ENCODE measurements at places on chromosomes 1 and 21.

GRCh38 chr1:235898126-235898525 is 31.4 kb upstream of the LYST start:
- DNase-seq, result no peak

DNA sequence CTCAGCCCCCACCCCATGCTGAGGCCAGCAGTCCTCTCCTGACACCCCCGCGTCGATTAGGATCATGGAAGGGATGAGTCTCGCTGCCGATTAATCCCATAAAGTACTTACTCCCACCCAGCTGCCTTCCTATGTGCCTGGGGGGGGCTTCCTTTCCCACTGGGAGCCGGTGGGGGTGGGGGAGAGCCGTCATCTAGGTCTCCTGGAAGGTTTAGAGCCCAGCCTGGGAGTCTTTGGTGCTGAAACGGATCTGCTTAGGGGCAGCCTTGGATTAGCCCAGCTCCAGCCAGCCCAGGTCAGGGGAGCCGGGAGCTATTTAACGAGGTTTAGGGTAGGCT is 9.8 kb downstream of the SAMD11 start:
- no peak for DNase-seq

DNA sequence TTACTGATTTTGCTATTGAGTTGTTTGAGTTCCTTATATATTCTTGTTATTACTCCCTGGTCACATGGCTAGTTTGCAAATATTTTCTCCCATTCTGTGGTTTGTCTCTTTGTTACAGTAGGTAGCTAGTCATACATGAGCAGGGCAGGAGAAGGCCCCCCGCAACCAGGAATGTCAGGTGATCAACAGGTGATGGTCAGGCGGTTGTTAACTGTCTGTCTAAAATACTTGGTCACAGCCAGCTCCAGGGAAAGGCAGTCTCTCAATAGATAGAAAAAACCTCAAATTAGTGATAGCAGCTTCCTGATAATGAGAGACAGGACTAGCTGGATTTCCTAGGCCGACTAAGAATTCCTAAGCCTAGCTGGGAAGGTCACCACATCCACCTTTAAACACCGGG is 217.9 kb downstream of the RHOU start:
- DNase-seq, result no peak

DNA sequence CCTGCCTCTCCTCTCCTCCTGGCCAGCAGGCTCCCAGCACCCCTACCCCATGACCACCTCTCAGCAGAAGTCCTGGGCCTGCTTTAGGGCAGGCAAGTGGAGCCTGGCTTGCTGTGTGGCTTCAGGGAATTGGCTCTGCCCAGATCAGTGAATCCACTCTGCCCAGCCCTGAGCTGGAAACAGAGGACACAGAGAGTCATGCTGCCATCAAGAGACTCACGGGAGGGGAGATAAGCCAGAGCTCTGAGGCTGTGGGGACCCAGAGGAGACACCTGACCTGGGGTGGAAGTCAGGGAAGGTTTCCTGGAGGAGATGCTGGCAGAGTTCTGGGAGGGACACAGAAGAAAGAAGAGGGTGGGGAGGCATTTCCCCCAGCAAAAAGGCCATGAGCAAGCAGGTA is 54.2 kb downstream of the GLIS1 start:
- DNase-seq, result no peak

- DNase-seq, result peak; percentile 78
Observed at GRCh38 chr21:32520875-32521735, 64.2 kb downstream of the TCP10L start.

GRCh38 chr1:68459796-68460195 is 10.0 kb upstream of the RPE65 start:
- no peak for DNase-seq

DNA sequence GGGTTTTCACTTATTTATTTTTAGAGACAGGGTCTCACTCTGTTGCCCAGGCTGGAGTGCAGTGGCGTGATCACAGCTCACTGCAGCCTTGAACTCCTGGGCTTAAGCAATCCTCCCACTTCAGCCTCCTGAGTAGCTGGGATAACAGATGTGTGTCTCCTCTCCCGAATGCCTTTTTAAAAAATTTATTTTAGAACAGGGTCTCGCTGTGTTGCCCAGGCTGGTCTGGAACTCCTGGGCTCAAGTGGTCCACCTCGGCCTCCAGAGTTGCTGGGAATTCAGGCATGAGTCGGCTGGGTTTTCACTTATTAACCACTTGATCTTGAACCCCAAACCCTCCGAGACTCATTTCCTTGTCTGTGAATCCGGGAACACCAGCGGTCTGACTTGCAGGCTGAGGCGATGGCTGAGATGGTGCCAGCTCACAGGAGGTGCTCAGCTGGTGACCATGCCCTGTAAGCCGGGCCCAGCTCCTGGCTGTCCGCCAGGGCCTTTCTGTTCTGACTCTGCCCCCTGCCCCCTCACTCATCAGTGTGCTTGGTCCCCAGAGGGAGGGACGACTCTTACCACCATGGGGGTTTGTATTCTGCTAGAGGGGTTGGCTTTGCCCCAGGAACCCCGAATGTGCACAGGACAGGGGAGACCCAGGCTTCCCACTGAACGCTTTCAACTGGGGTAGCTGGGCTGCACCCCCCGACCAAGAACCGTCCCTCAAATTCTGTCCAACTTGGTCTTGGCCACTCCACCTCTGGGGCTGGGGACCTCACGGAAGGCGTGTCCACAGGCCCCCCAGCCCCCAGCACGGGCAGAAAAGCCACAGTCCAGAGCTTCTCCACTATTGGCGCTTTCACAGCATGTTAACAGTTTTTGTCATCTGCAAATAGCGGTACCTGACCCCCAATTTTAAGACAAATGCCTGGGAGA is 22.5 kb downstream of the MMEL1 start:
- no peak for DNase-seq

- DNase-seq, result peak; percentile 45
Observed at GRCh38 chr1:160544647-160545046, 21.6 kb upstream of the SLAMF6 start.

DNA sequence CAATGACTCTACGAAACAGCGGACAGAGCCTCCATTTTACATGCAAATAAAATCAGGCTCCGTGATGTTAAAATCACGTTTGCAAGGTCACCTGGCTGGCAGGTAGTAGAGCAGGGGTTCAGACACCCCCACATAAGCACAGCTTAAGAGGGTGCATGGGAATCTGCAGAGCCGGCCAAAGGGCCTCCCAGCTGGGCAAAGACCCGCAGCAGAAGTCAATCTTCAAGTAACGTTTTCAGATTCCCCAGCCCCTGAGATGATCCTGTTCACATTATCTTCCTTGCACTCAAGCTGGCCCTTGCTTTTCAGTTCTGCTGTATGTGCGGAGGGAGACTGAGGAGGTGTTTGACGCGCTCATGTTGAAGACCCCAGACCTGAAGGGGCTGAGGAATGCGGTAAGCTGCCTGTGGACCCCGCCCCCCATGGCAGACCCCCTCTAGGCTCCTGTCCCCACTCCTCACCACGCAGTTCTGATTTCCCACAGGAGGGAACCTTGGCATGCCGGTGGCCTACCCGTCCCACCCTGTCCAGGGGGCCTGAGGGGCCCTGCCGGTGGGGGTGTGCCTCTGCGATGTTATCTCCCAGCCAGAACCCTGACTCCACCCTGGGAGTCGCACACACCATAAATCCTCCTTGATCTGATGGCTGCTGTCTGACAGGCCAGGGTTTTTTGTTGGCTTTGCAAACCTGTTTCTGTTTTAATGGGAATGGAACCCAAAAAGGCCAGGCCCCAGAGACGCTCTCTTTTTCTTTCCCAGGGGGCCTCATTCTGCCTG is 28.2 kb downstream of the GRHL3 start:
- no peak for DNase-seq

- no peak for DNase-seq
Observed at GRCh38 chr1:193118803-193119730, 2.8 kb upstream of the CDC73 start.

- peak; percentile 88 for DNase-seq
Observed at GRCh38 chr1:64515427-64515826, 45.5 kb downstream of the CACHD1 start.

- DNase-seq, result peak; percentile 19
Observed at GRCh38 chr1:229431284-229432115, 2.4 kb downstream of the ACTA1 start.

GRCh38 chr1:183432548-183432875 is 14.3 kb upstream of the NMNAT2 start:
- DNase-seq, result no peak

GRCh38 chr1:4637616-4638344 is 16.6 kb upstream of the AJAP1 start:
- DNase-seq, result no peak

- peak; percentile 34 for DNase-seq
Observed at GRCh38 chr1:168179438-168180147, 831 bp downstream of the TIPRL start.

GRCh38 chr1:98516306-98516705 is 145.2 kb upstream of the SNX7 start:
- DNase-seq, result no peak

- no peak for DNase-seq
Observed at GRCh38 chr1:212379366-212379765, 35.3 kb downstream of the PACC1 start.

- DNase-seq, result no peak
Observed at GRCh38 chr21:25626757-25627156, 12.3 kb upstream of the JAM2 start.

DNA sequence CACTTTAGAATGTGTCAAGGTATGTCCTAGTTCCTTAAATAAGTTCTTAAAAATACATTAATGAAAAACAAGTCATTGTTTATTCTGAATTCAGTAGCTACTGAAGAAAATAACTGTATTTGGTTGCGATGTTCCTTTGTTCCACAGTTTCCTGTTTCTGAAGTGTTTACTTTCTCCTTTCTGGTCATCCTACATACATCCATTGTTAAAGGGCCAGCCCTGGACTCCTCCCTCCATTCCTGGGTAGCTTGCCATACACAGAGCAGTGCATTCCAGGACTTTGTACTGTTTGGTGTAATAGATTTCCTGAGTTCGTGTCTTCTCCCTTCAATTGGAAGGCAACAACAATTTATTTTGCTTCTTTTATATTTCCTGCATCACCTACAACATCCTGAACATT is 845.4 kb upstream of the CXADR start:
- no peak for DNase-seq

DNA sequence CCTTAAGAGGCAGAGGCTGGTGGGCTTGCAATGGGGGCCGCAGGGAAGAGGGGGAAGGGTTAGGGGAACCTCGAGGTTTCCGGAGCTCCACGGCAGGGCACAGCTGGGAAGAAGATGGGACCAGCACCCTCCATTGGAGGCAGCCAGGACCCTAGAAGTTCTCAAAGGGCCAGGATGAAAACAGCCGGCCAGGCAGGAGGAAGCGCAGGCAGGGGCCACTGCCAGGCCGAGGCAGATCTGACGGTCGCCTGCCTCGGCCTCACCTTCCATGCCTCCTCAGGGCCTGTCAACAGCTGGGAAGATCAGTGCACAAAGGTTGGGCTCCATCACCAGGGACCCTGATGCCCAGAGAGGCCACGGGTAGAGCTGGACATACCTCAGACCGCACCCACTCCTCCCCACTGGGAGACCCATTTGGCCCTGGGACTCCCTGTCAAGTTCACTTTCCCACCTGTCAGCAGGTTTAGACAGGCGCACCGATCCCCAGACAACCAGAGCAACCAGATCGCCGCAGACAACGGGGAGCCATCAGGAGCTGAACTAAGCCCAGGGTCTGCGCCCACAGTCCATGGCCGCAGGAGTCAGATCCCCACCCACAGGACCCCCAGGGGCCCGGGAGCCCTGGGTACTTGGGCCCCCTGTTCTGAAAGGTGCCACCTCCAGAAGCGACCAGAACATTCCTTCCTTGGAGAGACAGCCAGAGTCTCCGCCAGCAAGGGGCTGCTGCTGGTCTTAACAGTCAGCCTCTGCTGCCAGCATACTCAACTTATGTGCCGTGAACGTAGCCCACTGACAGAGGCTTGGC is 2.2 kb downstream of the SLC19A1 start:
- no peak for DNase-seq

GRCh38 chr1:235954306-235955283 is 87.9 kb upstream of the LYST start:
- no peak for DNase-seq

Data from spinal cord (tissue), 10 donors.